ENCODE measurements at places on chromosomes 2 and 18.

DNA sequence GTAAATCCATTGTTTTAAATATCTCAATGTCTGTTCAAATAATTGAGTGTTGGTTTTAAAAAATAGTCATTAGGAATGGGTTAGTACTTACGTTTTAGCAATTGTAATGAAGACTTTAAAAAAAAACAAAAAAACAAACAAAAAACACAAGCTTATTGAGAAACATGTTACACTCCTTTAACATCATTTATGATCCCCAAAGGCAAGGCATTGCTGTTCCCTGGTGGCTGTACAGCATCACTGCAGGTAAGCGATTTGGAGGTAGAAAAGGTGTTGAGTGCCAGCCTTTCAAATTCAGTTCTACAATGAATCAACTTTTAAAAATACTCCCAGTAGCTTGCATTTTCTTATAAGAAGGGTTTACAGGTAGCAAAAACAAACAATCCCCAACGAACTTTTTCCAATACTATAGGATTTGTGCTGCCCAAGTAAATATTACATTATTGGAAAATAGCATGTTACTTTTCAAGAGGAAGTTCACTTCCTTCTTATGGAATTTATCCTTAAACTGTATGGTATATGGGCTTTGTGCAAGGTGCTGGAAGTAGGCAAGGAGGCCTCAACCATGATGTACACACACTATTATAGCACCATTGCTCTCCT lies 27.5 kb downstream of the CNRIP1 start:
- no peak for DNase-seq

GRCh38 chr2:234821946-234822475 lies 129.8 kb upstream of the SH3BP4 start:
- DNase-seq = no peak

DNA sequence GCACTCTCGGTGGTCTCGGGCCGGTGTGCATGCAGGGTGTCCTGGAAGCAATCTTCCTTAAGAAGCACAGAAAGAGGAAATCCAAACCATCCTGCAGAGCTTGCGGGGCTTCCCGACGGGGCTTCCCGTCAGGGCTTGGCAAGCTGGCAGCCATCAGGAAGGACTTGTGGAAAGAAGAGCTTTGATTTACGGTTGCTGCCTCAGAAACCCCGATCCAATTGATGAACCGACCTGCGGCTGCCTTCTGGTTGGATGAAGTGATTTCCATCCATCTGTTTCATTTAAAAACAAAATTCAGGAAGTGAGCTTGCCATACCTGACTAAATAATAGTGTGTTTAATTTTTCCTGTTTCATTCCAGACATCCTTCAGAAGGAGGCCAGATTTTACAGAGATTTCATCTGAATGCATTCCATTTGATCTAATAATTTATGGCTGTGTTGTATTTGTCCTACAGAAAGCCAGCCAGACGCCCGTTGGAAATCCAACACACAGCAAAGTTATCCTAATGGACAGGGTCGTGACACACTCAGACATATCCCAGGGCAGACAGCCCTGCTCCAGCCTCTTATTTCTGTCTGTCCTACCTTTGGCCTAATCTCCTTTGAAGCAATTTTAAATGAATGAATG lies 141.3 kb downstream of the SEPTIN10 start:
- DNase-seq = no peak

GRCh38 chr2:128632501-128632800 lies 313.8 kb upstream of the HS6ST1 start:
- DNase-seq = no peak

DNA sequence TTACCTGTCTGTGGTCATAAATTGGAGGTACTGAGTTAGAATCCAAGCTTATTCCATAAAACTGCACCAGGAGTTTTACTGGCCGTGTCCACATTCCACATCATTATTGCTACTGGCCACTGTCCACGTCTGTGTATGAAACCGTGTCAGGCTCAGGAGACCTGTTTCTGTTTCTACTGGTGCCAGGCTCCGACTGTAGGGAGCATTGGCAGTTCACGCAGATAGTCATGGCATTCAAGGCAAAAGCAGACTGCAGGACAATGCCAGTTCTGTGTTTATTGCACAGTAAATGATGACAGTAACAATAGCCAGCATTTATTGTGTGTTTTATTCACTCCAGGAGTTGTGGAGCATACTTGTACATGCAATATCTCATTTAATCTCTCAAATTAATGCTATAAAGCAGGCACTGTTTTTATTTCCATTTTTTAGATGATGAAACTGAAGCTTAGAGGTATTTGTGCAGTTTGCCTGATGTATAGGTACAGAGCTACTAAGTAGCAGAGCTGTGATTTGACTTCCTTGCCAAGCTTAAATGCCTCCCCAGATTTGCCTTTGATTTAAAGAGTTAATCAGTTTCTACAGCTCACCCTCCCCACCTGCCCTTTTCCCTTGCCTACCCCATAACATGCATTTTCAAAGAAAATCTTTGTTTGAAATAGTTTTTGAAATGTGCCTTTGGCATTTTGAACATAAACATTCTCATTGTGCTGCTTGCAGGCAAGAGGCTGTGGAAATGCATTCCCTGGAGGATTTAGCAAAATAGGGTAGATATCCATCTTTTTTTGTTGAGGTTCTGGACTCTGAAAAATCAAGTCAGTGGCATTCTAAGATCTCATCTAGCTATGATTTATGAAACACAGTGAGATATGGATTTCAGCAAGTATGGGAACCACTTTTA lies 55.5 kb downstream of the MAP4K4 start:
- DNase-seq = no peak

DNA sequence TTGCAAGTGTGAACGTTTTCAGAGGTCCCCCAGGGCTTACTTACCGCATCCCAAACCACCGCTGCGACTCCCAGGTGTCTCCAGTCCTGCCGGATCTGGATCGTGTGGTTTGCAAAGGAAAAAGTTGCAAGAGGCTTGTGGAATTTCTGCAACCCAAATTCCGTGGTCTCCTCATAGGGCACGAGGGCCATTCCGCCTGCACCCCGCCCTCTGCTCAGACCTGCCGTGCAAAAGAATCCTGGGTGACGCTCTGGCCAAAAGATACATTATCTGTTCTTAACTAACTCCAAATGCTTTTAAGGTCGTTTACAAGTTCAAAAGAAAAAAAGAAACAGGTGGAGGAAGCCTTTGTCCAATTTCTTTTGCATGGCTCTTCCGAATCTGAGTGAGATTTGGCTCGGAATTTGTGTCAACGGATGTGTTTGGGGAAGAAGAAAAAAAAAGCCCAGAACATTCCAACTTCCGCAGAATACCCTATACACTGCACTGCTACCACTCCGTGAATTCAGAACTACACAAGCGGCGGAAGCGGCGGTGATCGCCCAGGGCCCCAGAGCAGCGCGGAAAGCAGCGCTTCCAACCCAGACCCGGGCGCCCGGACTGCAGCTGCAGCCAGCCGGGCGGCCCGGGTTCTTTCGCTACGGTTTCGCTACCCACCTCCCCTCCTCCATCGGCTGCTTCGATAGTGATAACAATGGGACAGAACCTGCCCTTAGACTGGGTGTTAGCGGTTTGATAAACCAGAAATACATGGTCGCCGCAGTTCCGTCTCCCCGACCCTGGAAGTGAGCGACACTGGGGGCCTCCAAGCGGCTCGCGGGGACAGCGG lies 795 bp downstream of the METTL21A start:
- peak; percentile 21 for DNase-seq

GRCh38 chr2:236899950-236900640 lies 185.6 kb upstream of the COPS8 start:
- DNase-seq = no peak

- DNase-seq = no peak
Measured at GRCh38 chr2:139964721-139965440, 1184.7 kb upstream of the NXPH2 start.

- no peak for DNase-seq
Measured at GRCh38 chr2:16773080-16773713, 107.6 kb upstream of the CYRIA start.

- DNase-seq = no peak
Measured at GRCh38 chr18:63892566-63892965, 5.1 kb downstream of the SERPINB2 start.

DNA sequence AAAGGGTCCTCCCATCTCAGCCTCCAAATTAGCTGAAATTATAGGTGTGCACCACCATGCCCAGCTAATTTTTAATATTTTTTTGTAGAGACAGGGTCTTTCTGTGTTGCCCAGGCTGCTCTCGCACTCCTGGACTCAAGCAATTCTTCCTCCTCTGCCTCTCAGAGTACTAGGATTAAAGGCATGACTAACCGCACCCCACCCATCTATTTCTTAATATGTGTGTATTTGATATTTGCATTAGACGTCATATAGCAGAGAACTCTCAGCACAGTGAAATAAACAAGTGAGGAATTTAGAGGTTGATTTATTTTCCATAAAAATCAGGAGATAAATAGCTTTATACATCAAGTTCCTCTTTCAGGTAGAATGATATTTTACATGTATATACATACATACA lies 213.5 kb downstream of the FSIP2 start:
- DNase-seq = no peak

GRCh38 chr18:76545433-76546087 lies 50.5 kb upstream of the ZNF516 start:
- DNase-seq = no peak

DNA sequence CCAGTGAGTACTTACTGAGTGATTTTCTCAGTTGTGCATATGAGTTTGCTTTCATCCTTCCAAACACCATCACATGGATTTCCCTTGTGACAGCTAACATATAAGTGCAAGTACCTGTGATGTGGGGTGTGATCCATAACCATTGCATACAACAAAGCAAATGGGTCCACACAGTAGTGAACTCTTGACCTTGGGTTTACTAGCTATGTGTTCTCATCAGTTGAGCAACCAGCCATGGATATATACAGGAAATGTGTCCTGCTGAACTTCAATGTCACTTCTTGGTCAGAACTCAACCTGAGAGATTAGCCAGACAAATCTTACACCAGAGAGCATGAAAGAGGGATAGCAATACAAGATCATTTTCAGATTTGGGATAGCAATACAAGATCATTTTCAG lies 420.9 kb upstream of the KCNH7 start:
- no peak for DNase-seq

GRCh38 chr2:173792741-173793140 lies 172.4 kb downstream of the SP3 start:
- DNase-seq = no peak

GRCh38 chr2:186559848-186560247 lies 30.0 kb upstream of the ITGAV start:
- no peak for DNase-seq

GRCh38 chr2:36174920-36175319 lies 180.7 kb upstream of the CRIM1 start:
- DNase-seq = no peak

GRCh38 chr2:146527166-146527565 lies 1317.7 kb upstream of the ACVR2A start:
- DNase-seq = no peak

- no peak for DNase-seq
Measured at GRCh38 chr18:67568166-67568565, 51.6 kb upstream of the DSEL start.

- no peak for DNase-seq
Measured at GRCh38 chr2:120599072-120599471, 136.6 kb upstream of the GLI2 start.

DNA sequence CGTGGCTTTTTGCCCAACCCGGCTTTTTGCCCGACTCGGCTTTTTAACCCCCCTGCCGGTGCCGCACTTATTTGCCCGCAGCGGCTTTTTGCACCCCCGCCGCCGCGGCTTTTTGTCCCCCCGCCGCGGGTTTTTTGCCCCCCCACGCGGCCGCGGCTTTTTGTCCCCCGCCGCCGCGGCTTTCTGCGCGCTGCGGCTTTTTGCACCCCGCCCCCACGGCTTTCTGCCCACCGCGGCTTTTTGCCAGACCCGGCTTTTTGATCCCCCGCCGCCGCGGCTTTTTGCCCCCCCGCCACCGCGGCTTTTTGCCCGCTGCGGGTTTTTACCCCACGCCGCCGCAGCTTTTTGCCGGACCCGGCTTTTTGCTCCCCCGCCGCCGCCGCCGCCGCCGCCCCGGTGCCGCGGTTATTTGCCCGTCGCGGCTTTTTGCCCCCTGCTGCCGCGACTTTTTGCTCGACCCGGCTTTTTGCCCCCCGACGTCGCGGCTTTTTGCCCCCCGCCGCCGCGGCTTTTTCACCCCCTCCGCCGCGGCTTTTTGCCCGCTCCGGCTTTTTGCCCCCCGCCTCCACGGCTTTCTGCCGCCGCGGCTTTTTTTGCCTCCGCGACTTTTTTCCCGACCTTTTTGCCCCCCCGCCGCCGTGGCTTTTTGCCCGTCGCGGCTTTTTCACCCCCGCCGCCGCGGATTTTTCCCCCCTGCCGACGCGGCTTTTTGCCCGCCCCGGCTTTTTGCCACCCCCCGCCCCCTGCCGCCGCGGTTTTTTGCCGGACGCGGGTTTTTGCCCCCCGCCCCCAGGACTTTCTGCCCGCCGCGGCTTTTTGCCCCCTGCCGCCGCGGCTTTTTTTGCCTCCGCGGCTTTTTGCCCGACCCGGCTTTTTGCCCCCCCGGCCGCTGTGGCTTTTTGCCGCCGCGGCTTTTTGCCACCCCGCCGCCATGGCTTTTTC lies 2786.5 kb downstream of the RPIA start:
- DNase-seq = no peak

DNA sequence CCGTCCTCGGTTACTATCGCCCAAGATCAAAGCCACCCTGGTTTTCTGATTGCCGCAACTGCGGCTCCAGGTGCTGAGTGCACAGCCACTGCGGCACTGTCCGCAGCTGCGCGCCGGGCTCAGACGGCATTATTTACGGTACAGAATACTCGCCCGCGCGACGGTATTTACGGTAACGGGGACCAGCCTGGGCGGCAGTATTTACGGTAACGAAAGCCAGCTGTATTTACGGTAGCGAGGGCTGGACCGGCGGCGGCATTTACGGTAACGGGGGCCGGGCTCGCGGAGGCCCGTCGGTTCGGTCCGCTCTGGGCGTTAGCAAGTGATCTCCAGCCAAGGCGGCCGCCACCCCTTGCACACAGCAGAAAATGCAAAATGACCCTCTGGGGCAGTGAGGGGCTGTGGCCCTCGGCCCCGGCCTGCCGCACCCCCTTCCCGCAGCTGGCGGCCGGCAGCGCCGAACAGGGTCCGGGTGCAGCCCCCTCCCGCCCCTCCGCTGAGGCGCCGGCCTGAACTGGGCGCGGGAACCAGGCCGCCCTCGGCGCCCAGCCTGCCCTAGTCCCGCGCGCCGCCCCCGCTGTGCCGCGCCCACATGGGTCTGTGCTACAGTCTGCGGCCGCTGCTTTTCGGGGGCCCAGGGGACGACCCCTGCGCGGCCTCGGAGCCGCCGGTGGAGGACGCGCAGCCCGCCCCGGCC lies at the start of gene GNAL:
TSS of gene GNAL (plus strand) at position 293 of the 697 bp plus-strand sequence. CDS start at position 593, 300 bp downstream.
- no peak for DNase-seq

DNA sequence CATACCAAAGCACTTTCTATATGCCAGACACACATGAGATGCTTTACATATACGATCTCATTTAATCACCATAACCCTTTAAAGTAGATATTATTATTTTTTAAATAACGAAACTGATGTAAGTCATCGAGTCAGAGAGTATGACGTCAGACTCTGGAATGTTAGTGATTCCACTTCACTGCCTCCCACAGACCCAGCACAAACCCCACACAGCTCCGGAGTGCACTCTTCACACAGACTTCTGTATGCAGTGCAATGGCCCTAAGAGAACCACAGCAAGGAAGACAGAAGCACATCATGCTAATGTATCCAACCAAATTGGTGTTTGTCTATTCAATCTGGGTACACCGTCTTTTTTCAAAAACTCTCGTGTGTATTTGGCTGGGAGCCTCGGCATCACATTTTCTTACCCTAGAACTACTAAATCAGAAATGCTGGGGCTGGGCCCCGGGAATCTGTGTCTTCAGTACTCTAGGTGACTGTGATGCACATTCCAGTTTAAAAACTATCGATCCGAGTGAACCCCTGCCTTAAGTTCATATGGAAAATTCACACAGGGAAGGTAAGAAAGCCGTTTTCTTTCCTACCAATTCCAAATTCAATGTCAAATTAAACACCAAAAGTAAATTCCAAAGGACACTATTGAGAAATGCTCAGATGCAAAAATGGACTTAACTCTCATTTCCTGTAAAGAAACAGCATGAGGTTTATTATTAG lies 117.7 kb upstream of the ACVR1C start:
- DNase-seq = no peak
